ENCODE measurements at places on chromosomes 7 and 10.

- DNase-seq = peak; percentile 62
Observed at GRCh38 chr7:140229591-140230515, 53.1 kb upstream of the KDM7A start.

- DNase-seq = no peak
Observed at GRCh38 chr10:103691723-103692435, 163.5 kb downstream of the SH3PXD2A start.

GRCh38 chr7:81439591-81439990 lies 330.3 kb downstream of the HGF start:
- no peak for DNase-seq

DNA sequence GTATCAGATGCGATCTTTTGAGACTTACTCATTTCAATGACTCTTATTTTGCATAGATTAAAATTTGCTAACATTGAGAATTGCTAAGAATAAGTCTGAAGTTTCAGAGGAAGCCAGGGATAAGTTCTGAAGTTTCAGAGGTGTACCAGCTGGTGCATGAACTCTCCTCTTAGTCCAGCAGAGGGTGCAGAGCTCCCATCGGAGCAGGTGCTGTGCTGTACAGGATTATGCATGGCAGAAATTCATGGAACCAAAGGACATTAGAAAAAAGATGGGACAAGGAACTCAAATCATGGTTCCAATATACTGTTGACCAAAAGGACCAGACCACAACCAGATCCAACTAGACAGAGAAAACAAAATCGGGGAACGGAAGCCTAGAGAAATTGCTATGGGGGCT lies 41.9 kb downstream of the MGAM2 start:
- DNase-seq = peak; percentile 17

DNA sequence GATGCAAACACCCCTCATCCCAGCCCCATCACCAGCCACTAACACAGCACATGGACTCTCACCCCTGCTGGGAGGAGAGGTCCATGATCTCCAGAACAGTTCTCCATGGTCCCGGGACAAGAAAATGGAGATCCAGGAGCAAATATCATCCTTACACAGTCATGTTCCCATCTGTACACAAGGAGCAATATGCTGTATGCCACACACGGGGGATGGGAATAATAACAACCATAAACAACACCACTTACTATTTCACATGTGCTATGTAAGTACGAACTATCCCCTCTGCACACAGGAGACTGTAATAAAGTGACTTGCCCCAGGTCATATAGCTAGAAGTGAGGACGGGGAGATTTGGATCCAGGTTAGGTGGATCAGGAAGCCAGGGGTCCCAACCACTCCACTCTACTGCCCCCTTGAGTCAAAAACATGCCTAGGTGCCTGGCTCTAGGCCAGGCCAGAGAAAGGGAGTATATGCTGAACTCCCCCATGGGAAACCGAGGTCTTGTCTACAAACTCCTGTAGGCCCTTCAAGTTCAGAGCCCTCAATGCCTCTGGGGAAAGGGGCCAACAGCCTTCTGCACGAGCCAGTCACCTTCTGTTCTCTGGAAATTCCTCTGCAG lies 34.1 kb downstream of the LRRC20 start:
- no peak for DNase-seq

Data from NCI-H748 treated with DMSO at 0.1 percent for 48 hours (cell line).